Omental fat pad (tissue), 4 donors: ENCODE measurements at places on chromosomes 6 and 20. TPM values are rescaled to one million over a fixed set of nuclear protein-coding genes. Genes with fewer than 3 reads are reported as not detected.

GRCh38 chr6:148892247-148892646 is 145.4 kb downstream of the UST start:
- no peak for DNase-seq

GRCh38 chr6:17277256-17277655 is 3.9 kb upstream of the RBM24 start:
- no peak for DNase-seq

GRCh38 chr6:25061289-25061936 is 125.7 kb upstream of the RIPOR2 start:
- DNase-seq, result no peak

- DNase-seq, result no peak
Observed at GRCh38 chr6:169556758-169557548, 144.9 kb downstream of the WDR27 start.

DNA sequence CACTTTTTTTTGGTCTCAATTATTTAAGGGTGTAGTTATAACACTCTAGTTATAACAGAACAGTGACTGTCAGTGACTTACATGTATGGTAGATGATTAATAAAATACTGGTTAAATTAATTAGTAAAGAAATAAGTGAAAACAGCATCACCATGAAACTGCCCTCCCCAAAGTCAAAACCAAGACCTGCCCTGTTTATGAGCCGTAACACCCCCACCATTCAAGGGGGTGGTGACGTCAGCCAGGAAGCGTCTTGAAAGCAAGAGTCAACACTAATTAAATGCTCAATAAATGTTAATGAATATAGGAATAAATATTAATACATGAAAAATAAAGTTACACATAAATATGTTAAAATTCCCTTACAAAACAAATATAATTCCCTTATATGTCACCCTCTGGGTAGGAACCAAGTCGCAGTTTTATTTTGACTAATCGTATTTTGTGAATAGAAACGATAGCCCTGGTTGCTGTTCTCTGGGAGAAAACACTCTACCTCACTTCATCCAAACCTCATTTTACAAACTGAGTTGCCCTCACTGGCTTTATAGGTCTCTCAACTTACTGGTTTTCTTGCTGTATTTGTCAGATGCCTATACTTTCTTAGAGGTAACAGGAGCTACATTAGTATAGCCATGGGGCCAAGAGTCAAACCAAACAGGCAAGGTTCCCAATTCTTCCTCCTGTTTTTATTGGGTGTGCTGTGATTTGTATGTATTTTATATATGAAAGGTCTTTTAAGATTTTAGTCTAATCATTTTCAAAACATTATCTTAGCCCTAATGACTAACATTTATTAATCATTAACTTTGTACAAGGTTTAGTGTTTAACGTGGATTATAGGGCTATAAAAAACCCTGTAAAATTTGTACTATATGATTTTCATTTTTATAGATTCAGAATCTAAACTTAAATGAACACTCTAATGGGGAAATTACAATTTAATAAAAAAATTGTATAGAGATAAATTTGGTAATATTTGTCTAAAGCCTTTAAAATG is 227.9 kb upstream of the IRAK1BP1 start:
- no peak for DNase-seq

DPPA5 gene
- total RNA-seq, result not detected

FANCE gene
- total RNA-seq, result 5.9 TPM
